Activated CD4-positive, alpha-beta T cell treated with anti-CD3 and anti-CD28 coated beads, Interleukin-2, amount 50 U/mL, for 16 hours (primary cell): ENCODE measurements at places on chromosomes 1 and 21.

DNA sequence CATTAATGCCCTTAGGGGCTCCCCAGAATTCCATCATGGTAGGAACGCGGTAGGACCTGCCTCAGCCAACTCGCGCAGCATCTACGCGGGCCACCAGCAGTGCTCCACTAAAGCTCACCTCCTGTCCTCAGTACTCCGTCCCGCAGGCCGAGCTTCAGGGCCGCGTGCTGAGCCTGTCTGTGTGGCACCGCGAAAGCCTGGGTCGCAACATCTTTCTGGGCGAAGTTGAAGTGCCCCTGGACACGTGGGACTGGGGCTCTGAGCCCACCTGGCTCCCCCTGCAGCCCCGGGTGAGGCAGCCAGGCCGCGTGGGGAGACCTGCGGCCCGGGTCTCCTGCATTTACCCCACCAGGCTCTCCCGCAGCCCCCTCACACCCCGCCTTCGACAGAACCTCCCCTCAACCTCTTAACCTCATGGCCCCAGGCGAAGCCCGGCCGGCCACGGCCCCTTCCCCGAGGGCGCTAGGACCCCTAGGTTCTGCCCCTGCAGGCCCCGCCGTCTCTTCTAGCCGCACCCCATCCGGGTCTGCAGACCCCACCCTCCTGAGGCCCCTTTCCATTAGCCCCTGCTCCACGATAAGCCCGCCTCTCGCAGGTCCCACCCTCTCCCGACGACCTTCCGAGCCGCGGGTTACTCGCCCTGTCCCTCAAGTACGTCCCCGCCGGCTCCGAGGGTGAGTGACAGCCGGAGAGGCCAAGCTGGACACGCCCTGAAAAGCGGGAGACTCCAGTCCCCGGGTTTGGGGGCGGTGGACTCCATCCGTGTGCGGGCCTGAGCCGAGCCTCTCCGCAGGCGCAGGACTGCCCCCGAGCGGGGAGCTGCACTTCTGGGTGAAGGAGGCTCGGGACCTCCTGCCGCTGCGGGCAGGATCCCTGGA, 9.1 kb downstream of the SYTL1 start:
- DNase-seq = no peak

- peak; percentile 68 for DNase-seq
Measured at GRCh38 chr21:44300262-44300959, 558 bp downstream of the PFKL start.

GRCh38 chr1:164583835-164584539, 25.0 kb downstream of the PBX1 start:
- DNase-seq = no peak

GRCh38 chr1:44408212-44408582, 3.1 kb downstream of the RNF220 start:
- no peak for DNase-seq

DNA sequence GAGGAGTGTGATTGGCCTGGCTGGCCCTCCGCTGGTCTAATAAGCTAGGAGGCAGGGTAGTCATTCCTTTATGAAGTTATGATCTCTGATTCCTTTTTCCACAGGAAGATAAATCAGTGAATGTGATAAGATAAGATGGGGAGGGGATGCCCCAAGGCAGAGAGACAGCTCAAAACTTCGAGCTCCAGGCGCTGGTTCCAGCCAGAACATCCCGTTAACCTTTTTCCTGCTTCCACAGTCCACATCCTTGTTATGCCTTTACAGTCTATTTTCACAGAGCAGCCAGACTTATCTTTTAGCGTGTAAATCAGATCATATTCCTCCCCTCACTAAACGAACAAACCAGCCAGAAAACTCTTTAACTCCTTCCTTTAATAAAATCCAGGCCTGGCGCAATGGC, 38.5 kb upstream of the BMP8B start:
- DNase-seq = no peak
